Activated naive CD8-positive, alpha-beta T cell treated with anti-CD3 and anti-CD28 coated beads, Interleukin-2, amount 50 U/mL, for 24 hours (primary cell): ENCODE measurements at places on chromosomes 1 and 21.

DNA sequence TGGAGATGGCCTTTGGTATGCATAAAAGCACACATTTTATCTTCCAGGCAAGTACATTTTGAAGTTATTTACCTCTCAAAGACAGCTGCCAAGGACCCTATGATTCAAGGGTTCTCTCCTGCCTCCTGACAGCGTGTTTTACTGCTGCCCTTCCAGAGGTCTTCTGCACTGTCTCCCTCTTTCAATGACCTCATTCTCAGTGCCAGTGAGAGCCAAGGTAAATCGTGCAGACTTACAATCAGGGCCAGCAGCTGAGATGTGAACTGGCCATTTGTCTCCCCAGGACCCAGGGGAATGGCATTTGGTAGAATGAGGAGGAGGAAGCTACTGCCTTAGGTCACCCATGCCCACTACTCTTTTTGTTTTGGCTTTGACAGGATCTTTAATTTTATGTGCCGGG is 84.2 kb upstream of the FGGY start:
- no peak for DNase-seq

DNA sequence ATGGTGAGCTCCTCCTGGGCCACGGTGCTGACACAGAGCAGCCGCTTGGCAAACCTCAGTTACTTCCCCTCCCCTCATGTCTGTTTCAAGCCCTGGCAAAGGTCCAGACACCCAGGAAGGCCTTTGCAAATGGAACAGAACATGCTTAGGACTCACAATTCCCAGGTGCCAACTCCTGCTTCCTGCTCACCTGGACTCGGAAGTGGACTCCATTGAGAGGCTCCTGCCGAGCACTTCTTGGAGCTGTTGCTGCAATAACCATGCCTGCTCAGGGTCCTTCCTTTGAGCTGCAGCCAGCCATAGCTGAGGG is 10.7 kb downstream of the DCST2 start:
- DNase-seq = no peak

- DNase-seq = no peak
Observed at GRCh38 chr1:243793298-243793697, 56.7 kb downstream of the AKT3 start.

DNA sequence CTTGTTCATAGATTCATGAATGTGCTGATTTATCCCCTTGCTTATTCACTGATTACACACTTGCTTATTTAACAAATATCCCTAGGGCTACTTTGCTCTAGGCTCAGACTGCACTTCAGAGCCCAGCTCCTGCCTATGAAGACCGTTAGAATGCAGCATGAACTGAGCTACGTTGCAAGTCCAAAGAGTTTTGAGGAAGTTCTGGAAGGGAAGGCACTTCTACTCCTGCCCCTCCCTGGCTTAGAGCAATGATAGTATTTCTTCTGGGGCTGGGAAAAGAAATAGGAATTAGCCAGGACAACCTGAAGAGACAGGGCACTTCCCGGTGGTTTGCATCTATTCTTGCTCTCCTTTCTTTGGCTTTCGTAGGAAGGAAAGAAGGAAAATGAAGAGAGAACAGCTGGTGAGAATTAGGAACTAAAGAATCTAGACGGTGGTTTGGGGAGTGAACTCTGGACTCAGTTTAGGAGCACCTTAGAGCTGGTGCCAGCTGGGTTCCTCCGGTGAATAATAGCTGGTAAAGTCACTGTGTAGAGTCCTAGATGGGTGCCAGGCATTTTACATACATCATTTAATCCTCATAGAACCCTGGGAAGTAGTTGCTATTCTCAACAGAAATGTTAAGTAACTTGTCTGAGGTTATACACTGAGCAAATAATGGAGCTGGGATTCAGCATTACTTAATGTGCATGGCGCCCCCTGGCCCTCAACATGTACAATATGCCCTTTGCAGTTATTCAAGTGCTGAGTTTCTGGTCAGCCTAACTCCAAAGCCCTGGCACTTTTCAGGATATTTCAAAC is 65.9 kb downstream of the NDUFS5 start:
- DNase-seq = peak; percentile 58

DNA sequence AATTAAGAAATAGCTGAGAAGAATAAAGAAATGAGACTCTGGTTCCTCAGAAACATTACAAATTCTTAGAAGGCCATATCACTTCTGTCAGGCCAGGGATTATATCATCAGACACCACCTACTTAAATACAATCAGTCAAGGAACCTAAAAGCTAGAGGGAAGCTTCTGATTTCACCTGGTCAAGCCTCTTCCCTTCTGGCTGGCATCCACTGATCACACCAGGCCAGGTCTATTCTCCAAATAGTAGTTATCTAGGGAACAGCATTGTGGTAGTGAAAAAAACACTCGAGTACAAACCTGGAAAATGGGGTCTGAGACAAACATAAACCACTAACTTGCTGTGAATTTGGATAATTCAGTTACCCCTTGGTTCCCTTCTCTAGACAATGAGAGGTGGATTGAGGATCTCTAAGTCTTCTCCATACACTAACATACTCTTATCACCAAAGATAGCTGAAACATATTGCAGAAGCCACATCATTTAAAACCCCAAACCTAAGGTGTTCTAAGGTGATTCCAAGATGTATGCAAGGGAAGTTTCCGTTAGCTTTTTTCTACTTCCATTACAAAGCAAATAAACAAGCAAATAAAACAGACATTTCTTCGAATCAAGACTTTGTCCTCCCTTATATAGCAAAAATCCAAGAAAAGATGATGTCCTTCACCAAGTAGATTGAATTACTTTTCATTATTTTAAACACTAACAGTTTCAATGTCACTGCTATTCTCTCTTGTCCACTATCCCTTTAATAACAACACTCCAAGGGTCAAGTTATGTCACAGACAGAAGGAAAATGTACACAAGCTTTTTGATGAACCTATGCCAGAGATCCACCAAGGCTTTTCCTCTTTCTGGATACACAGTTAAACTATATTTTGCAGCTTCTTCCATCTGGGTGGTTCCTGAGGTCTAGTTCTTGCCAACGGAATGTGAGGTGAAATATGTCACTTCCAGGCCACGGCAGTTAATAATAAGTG is 212.9 kb downstream of the KCNH1 start:
- DNase-seq = no peak

GRCh38 chr1:24795236-24795635 is 50.0 kb downstream of the CLIC4 start:
- no peak for DNase-seq

- DNase-seq = no peak
Observed at GRCh38 chr1:239977416-239977815, 114.3 kb upstream of the FMN2 start.

GRCh38 chr1:147652306-147652705 is 18.0 kb downstream of the ACP6 start:
- no peak for DNase-seq

DNA sequence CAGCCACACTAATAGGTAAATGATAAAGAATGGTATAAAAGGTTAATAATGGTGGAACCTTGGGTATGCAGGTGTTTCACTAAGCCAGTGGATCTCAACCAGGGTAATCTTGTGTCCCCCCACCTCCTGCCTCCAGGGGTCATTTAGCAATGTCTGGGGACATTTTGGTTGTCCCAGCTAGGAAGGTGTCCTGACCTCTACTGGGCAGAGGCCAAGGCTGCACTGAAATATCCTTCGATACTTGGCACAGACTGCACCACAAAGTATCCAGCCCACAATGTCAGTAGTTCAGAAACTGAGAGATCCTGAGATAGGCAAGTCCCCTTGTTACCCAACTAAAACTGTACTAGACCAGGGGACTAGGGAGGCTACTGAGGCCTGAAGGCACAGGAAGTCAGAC is 113.6 kb upstream of the TIAM1 start:
- no peak for DNase-seq

DNA sequence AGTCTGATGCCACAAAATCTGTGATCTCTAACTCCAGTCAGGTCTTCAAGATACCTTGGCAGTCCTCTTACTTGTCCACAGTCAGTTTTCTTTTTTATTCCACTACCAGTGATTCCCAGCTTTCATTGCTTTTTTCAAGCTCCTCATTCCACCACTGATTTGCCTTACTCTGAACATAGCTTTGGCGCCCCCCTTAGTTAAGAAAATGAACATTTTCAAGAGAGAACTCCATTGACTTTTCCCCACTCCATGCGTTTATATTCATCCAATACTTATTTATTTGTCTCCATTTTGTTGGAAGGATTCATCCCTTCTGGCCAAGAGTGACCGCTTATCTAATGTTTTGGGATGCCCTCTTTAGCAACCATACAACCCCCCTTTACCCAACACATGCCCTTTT is 33.9 kb upstream of the IPO9 start:
- DNase-seq = no peak

DNA sequence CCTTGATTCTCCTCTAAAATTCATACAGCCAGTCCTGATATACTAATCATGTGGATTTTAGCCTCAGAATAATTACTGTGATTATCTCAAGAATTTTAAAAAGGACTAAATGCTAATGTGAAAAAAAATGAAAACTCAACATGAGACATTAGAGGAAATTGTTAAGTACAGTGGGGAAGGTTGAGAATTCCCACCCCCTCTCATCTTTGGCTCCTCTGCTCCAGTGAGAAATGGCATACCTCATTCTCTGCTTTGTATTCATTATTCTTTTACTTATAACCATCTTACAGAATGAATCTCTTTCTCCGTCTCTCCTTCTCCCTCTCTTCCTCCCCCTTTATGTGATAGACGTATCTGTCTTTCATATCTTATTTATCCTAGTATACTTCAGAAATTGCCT is 70.9 kb downstream of the DIRAS3 start:
- DNase-seq = no peak

- DNase-seq = no peak
Observed at GRCh38 chr1:51875291-51875772, 3.2 kb downstream of the NRDC start.

DNA sequence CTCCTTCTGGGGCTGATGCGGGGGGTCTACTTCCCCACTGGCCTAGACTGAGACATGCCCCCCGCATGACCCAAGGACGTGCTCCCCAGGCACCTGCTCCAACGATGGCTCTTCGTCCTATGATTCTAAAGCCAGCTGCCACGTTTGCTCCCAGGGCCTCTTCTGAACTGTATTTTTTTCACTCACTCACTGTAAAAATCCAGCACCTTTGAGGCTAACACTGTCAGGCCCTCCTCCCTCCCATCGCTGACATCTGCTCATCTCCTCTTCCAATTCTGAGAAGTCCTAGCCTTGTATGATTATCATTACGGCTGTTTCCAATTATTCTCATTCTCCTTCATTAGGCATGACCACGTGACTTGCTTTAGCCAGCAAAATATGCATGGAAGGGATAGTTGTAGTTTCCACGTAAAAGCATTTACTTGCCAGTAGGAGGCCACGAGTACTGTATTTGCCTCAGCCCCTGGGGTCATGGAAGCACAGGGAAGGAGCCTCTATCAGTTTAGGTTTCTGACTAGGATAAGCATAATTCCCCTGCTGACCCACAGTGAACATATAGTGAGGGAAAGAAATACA is 19.1 kb upstream of the EDN2 start:
- DNase-seq = no peak

GRCh38 chr1:96596226-96596922 is 125.2 kb upstream of the PTBP2 start:
- DNase-seq = peak; percentile 11

DNA sequence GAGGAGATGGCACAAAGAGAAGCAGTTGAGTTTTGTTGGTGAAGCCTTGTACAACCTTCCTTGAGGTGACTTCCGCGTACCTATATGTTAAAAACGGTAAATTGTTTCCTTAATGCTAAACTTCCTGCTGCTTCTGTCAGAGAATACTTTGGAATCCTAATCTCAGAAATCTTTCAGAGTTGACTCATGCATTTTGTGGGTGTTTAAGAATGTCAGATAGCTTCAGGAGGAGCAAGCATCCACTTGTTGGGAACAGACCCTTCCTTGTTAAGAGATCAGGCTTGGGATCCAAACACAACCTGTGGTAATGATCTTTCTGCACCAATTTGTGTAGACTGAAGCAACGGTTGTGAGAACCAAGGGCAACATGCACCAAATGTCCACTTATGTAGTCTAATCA is 29.5 kb downstream of the AK4 start:
- DNase-seq = no peak

DNA sequence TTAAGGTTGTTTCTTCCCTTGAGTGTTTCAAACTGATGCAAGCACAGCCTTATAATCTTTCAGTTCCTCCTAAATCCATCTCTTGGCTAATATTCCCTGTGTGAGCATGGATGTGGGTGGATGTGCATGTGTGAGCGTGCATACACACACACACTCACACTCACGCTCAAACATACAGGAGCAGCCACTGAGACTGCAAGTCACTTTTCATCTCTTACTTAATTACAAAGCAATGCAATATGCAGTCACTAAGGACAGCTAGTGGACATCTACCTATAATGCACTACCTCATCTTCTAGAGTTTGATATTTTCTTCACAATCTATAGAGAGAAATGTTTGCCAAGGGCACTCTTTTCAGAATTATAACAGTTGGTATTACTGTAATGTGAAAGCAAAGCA is 1.4 kb downstream of the ESRRG start:
- no peak for DNase-seq

DNA sequence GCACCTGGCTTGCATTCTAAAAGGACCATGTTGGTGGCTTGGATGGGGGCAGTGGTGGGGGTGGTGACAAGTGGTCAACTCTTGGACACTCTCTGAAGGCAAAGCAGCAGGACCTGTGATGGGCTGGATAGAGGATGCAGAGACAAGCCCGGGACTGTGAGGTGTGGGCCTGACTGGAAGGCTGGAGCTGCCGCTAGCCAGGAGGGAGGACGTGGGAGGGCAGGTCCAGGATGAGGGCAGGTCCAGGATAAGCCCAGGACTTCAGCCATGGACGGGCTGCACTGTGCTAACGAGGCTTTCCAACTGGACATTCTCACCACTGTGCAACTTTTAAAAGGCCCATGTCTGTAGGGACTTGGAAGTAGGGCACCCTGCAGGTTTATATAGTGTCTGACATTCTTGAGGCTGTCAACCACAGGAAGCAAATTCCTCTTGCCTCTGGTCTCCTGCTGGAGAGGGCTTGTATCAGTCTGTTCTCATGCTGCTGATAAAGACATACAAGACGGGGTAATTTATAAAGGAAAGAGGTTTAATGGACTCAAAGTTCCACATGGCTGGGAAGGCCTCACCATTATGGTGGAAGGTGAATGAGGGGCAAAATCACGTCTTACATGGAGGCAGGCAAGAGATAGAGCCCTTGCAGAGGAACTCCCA is 8.3 kb upstream of the C1orf167 start:
- no peak for DNase-seq

DNA sequence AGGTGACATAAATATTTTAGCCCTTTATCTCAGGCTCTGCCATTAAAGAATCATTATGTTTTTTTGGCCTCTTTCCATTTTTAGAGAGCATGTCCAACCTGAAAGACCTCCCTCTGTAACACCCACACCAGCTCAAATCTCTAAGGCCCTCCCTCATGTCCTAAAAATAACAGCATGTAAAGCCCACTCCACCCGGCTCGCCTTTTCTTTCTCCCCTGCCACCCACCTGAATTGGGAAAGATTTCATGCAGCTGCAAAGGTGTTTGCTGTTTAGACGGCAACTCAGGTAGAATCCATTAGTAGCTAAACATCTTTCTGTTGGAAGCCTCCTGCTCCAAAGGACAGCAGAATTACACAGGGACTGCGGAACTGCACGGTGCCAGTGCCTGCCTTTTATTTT is 79.9 kb downstream of the DMRTA2 start:
- no peak for DNase-seq
